T-helper 2 cell (primary cell): ENCODE measurements at places on chromosomes 2 and 18.

- DNase-seq, result no peak
These were observed 224.0 kb upstream of the TANK start for GRCh38 chr2:160936044-160936806.

DNA sequence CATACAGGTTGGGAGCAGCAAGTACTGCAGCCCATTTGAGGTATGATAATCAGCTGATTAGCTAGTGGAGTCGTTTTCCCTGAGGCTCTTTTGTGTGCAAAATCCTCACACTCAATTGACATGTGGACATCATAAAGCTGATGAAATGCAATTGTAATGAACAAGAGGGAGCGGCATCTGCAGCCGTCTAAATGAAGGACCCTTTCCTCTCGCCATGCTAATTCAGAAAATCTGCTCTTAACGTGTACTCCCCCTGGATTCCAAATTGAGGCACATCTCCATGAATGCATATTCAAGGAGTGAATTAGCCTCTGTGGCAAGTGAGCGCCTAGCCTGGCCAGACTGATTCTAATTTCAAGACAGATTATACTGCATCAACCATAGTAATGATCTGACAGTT is 260.9 kb upstream of the ATP5MC3 start:
- no peak for DNase-seq

DNA sequence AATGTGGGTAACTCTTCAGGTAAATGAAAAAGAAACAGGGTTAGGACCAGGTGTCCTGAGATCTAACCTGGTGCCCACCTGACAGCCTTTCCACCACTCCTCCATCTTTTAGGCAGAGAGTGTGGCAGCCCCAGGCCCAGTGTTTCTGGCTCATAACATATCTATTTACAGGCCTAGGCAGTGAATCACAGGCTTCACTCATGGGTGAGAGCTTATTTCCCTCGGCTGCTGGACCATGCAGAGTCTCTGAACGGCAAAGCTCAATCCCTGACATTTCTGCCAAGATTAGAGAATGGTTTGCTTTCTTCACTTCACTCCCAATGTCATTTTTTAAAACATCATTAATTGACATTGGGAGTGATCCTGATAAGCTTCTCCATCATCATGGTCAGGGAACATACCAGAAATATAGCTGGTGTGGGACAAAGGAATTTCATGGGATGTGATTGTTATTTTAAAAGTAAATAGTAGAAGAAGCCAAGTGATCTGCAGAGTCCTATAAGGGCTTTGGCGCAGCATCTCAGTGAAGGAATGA is 323.9 kb downstream of the SETBP1 start:
- no peak for DNase-seq

DNA sequence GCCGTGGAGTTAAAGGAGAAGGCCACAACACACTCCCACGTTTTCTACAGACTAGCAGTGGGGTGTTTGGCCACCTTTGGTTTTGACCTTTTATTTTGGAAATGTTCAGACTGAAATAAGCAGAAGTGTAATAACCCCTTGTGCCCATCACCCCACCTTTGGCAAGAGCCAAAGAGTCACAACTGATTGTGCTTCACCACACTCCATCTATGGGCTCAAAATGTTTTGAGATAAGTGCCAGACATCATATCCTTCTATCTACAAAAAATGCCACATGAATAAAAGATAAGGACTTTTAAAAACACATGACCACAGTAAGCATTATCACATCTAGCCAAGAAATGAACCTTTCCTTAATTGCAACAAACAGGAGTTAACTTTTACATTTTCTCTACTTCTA is 9.9 kb upstream of the GPR35 start:
- no peak for DNase-seq

- no peak for DNase-seq
These were observed 506.8 kb upstream of the ZEB2 start for GRCh38 chr2:145026456-145027455.

GRCh38 chr2:85012431-85012830 is 41.5 kb downstream of the KCMF1 start:
- no peak for DNase-seq

- no peak for DNase-seq
These were observed 43.4 kb downstream of the GAREM1 start for GRCh38 chr18:32427084-32427900.

- no peak for DNase-seq
These were observed 107.8 kb downstream of the PRELID3A start for GRCh38 chr18:12515550-12515949.

DNA sequence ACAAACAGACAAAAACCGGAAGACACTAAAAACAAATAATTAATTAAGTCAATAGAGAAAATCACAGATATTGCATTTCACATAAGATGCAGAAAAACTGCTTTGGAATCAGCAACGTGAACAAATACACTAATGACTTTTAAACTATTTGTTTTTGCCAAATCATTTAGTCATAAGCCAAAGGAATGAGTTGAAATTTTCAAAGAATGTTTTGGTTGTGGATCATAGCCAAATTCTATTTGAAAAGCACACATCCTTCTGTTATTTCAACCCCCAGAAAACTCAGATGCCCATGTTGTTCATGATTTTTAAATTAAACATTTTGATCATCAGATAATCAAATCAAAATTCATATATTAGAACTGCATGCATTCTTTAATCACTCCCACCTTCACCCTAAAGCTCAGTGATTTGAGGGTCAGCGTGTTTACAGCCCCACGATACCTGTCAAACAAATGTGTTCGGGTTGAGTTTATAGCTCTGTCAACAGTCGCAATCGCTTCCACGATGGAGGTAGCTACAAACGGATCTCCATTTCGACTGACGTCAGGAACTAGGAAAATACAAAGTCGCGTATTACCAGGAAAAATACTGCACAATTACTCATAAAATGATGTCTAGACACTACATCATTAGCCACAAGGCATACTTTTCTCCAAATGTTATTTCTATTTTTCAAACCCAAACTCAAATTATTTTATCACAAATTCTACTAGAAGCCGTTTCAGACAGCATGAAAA is 90.2 kb downstream of the PXDN start:
- no peak for DNase-seq

GRCh38 chr2:120110062-120110362 is 97.1 kb downstream of the EPB41L5 start:
- DNase-seq, result no peak

DNA sequence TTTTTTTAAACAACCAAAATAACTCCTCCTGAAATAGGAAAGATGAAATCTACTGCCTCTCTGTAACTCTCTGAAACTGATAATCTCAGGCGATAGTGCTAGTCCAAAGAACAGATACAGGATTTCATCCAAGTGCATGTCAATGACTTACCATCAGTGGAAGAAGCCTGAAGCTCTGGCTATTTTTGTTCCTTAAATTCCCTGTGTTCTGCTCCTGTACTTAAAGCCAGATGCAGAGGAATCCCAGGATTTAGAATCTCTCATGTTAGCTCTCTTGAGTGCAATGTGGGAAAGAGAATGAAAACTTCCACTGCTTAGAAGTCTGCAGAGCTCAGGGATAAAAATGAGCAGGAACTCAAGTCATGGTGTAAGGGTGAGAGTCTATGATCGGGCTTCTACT is 291.9 kb downstream of the TCF4 start:
- DNase-seq, result no peak

GRCh38 chr2:14552818-14553217 is 79.7 kb upstream of the LRATD1 start:
- DNase-seq, result no peak

DNA sequence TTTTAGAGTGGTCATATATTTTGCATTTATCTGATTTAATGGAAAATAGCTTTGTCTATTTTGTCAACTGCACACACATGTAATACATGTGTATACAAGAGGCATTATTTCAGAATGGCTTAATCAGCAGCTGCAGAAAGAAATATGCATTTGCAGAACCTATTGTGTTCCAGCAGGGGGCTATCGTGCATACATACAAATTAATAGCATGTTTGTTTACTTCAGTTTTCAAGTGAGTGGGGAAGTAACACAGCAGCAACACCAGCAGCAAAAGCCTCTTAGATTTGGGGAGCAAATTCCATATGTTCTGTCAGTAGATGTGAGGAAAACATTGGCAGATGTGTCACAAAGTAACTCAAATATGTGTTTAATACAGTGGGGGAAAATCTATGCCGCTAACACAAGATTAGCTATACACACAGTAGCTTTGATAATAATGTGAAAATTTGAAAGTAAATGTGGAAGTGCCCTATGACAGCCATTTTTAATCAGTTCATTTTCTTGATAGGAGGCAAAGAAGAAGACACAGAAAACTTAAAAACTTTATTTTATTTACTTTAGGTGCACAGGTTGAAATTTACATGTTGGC is 218.1 kb downstream of the WDR7 start:
- DNase-seq, result no peak

DNA sequence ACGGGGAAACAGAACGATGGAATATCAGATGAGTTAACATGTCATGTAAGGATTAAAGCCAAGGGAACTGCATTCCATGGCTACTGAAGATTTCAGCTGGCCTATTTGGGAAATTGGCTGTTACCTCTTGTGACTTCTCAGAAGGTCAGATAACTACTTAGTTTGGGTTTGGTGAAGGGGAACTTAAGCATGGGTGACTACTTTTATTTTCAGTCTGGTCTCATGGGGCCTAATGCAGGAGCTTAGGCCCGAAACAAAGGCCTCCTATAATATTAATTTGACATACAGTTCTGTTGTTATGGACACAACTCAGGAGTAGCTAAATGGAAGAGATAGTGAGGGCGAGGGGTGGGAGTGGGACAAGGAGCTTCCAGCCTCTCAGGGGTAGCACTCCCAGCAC is 44.0 kb upstream of the TXNDC2 start:
- no peak for DNase-seq

DNA sequence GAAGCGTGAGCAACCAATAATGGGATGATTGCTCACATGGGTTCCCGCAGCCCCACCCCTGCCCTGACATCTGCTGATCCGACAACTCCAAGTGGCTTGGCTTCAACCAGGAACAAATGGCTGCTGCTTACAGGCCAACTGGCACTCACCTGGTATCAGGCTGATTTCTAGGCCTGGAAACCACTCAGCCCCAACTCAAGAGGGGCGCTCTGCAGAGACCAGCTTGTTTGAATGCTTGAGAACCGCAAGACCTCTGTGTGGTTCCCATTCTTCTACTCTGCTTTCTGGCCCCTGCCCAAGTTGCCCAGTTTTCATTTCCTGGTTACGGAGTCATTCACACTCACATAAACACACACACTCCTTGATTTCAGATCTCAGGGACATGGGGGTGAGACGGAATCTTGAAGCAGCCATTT is 52.0 kb downstream of the TNP1 start:
- DNase-seq, result no peak

GRCh38 chr2:67560771-67561456 is 163.8 kb downstream of the ETAA1 start:
- DNase-seq, result no peak

DNA sequence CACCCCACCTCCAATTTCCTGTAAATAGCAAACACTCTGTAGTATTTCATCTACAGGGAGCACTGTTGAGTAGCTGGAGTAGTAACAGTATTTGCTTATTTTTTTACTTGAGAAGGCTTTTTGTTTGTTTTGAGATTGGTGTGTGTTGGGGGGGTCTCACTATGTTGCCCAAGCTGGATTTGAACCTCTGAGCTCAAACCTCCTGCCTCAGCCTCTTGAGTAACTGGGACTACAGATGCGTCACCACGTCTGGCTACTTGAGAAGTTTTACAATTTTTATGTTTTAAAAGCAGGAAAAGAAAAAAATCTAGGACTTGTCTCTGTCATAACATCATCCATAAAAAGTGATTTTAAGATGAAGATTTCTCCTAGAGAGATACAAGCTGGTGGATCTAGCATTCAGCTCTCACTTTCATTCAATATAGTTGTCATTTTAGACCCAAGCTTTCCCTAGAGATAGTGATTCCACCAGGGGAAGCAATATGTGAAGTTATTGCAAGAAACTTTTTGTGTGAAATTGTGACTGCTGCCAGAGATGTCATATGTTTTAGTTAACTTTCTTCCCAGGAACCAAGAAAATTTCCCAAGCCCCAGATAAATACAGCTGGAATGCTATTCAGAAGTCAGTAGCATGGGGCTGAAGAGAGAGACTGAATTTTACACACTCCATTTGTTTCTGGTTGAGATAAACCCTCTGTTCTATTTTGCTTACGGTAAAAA is 60.2 kb upstream of the MAP4K3 start:
- DNase-seq, result no peak

DNA sequence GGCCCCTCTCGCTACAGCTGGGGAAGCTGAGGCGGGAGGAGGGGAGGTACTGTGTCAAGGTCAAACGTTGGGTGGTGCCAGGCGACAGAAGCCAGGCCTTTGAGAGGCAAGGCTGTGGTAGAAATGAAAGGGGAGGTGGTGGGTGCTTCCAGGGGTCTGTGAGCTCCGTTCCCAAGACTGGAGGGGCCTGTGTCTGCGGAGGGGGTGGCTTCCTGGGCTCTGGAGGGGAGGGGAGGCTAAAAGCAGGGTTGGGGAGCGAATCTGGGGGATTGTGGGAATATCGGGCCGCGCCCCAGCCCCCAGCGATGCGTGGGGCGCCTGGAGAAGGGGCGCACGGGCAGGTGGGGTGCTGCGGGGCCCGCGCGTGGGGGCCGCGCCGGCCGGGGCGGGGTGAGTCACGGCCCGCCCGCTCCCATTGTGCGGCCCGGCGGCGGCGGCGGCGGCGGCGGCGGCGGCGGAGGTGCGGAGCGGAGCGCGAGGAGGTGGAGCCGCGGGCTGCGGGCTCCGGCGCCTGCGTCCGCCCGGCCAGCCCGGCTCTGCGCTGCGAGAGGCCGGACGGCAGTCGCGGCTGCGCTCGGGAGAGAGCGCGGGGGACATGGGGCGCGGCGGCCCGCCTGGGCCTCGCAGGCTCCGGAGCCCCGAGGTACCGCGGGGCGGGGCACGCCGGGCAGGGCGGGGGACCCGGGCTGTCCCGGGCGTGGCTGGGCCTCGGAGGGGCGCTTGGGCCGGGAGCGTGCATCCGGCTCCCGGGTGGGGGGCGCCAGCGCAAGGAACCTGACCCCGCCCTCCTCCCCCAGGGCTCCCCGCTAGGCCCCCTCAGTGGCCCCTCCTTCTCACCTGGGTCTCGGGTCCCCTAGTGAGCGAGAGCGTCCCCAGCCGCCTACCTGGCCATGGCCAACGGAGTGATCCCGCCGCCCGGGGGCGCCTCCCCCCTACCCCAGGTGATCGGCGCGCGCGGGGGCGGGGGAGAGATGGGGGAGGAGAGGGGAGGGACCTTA is at the start of gene SLC4A3:
TSS of gene SLC4A3 (plus strand) at position 528 of the 998 bp plus-strand sequence. CDS start at position 891, 363 bp downstream.
- no peak for DNase-seq

DNA sequence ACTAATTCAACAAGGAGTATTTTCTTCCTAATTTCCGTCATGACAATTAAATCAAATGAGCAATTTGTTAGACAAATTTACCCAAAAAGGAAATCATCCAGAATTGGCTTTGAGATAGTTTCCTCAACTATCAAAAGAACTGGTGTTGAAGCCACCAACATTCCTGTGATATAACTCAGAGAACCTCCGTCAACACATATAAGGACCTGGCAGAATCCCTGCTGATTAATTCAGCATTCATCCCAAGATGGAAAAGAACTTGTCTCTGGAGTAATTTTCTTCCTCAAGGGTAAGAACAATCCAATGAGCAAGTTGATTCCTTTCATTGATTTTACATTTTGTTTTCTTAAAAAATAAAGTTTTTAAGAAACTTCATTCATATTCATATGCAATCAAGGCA is 62.0 kb downstream of the MBD2 start:
- no peak for DNase-seq

- DNase-seq, result no peak
These were observed 25.7 kb downstream of the C2orf49 start for GRCh38 chr2:105362862-105363591.

GRCh38 chr2:16373341-16373740 is 292.3 kb downstream of the CYRIA start:
- no peak for DNase-seq

GRCh38 chr2:38148501-38148900 is 72.5 kb upstream of the CYP1B1 start:
- no peak for DNase-seq
